HFF-Myc (cell line): ENCODE measurements at places on chromosomes 1 and 21.

DNA sequence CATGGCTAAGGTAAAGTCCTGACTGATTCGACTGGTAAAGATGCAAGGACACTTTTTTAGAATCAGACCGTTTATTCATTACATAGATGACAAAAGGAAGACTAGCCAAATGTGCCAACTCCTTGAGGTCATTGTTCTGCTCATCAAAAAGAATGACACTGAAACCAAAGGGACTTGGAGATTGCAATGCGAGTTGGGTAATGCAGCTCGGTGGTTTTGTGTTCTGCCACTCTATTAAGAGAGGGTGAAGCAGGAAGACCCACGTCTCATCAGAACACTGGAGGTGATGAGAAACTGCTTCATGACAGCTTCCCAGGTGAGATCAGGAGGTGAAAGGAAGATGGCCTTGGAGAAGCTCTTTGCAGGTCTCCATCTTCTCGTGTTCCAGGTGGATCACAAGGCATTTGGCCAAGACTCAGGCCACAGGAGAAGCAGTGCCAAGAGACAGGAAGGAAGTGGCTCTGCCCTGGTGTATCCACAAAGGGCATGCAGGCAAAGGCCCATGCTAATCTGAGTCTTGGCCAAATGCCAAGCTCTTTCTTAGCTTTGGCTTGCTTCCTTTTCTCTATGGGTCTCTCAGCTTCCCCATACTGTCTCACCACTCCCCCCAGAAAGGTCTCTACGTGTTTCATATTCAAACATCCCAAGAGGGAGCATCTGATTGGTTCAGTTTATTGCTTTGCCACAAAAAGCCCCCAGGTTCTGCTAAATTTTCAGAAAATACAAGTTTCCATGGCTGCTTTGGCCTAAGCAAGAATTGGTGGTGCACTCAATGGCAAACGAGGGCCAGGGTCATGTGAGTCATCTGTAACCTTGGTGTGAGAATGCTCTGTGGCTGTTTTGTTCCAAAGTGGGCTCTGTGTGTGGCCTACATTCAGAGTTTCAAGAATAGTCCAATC, 5.7 kb upstream of the CCT8 start:
- no peak for DNase-seq

- no peak for DNase-seq
Observed at GRCh38 chr1:84889437-84889836, 3.6 kb downstream of the LPAR3 start.

- DNase-seq: no peak
Observed at GRCh38 chr21:42320791-42321190, 5.6 kb upstream of the TFF3 start.

DNA sequence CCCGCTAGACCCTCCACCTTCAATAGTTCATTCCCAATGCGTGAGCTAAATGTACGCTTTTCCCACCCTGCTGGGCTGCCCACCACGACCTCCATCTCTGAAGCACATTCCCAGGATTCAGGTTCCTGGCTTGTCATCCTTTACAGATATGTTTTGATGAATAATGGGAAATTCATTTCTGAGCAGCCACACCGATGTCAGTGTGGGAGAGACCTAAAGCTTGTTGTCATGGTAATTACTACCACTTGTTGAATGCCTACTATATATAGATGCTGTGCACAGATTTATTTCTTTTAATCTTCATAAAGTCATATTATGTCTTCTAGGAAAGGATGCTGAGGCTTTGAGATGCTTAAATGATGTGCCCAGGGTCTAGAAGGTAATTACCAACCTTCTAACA, 8.0 kb downstream of the RCSD1 start:
- no peak for DNase-seq

DNA sequence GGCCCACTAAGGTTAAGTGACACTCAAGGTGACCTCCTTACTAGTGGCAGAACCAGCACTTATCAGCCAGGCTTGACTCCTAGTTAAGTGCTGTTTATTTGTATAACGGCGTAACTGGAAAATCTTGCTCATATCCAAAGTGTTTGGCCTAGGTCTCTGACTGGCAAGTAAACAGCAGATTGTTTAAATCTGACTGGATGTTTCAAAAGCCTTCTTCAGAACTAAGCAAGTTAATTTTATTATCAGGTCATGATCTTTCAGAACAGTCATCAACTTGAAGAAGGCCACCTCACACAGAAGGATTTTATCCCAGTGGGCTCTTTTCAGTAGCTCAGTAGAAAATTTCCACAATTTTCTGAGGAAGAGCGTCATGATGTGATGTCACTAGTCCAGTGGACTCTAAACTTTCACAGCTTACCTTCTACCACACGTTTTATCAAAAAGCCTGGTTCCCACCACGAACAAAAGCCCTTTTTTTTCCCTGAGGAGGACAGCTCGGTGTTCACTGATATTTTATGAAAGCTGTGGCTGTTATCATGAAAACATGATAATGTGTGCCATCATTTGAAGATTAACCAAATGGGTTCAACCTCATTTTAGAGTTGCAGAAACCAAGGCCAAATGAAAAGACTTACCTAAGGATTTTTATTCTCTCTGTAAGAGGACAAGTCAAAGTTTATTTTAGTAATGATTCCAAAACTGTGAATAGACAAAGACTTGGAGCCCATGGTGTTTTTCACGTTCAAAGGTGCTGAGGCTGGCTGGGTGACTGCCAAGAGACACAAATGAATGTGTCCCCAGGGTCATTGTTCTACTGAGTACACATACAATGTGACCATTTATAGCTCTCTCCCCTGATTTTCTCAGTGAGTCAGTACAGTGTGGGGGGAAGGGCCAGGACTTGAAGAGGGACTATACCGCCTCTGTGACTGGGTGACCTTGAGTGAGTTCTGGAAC, 9.1 kb downstream of the SGIP1 start:
- DNase-seq: no peak

DNA sequence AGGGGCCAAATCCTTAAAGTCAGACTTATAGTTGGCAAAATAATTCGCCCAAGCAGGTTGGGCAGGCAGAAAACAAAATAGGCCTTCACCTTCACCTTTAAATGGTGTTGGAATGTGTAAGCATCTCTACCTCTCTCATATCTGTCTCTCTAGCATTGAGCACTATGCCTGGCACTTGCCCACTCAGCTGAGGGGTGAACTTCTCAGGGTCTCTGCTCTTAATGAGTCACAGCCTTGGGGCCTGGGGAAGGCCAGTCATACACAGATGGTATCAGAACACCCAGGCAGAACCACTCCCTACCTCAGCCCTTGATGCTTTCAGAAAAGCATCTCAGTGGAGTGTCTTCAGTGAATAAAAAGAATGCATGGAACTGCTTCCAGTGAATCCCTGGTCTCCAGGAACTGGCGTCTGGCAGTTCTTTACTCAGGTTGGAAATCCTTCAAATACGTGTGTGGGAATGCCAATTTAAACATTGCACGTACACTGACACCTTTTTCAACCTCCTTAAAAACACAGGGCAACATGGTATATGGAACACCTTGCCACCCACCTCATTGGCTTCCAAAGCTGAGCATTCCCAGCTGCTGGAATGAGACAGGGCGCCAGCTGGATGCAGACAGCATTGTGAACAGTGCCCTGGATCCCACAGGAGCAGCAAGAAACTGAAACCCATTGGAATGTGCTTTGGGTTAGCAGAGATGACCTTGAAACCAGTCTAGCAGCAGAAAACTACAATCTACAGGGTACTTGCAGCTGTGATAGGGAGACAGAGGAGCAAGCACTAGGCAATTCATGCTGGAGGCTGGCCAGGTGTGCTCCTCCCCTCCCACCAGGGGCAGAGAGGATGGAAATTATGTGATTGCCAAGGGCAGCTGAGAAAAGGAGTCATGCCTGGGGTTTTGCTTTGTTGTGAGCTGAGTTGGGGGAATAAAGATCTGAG, 30.0 kb downstream of the ZNF697 start:
- no peak for DNase-seq

- DNase-seq: no peak
Observed at GRCh38 chr1:229229721-229230139, 41.2 kb upstream of the RAB4A start.

- DNase-seq: no peak
Observed at GRCh38 chr1:233554037-233554436, 59.9 kb upstream of the KCNK1 start.

DNA sequence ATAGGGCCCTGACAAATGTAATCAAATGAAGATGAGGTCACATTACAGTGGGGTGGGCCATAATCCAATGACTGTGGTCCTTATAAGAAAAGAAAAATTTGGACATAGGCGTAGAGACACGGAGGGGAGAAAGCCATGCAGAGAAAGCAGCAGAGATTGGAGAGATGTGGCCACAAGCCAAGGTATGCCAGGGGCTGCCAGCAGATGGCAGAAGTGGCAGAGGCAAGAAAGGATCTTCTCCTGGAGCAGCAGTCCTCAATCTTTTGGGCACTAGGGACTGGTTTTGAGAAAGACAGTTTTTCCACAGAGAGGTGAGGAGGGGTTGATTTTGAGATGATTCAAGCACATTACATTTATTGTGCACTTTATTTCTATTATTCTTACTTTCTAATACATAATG, 355.1 kb downstream of the NPHP4 start:
- no peak for DNase-seq

DNA sequence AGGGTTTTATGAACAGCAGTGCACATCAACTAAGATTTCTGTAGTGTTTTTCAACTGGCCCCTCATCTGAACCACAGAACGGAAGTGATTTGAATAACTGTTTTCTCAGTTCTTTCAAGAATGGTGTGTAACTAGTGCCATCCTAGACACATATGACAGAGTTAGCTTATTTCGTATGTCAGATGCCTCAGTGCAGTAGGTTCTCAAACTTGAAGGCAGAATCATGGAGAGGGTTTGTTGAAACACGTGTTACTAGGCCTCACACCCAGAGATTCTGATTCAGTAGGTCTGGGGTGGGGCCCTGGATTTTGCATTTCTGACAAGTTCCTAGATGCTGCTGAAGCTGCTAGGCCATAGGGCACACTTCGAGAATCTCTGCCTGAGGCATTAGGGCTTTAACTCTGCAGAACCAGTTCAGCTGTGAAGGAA, 49.0 kb downstream of the SCCPDH start:
- DNase-seq: no peak

DNA sequence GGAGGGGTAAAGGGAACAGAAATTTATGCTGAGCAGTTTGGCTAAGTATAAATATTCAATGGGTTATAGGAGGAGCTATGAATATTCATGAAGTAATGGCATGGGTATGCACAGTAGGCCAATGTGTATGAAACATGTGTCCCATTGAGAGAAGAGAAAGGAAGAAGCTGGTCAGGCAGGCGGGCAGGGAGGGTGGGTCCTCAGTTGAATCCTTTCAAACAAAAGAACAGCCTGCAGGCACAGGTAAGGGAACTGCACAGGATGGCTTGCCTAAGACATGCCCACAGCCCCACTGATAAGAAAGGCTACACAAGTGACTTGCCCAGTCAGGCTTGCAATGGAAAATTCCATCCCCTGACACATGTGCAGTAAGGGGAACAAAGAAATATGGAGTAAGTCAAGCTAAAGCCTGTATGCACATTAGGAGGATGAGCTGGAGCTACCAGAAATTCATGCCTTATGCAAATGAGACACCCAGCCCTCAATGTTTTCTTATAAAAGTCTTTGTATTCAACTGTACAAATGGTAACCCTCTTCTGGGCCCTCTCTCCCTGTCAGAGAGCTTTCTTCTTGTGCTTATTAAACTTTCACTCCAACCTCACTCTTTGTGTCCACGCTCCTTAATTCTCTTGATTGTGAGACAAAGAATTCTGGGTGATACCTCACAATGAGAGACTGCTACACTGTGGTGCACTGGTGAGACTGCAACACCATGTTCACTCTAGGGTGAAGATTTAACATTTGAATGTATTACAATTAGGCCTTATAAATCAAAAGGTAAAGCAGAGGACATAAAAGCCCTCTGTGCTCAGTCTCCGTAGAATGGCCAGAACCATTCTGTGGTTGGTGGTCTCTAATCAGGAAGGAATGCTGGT, 96.5 kb downstream of the ATP1B1 start:
- DNase-seq: no peak

- DNase-seq: no peak
Observed at GRCh38 chr21:43280949-43281633, 112.3 kb downstream of the CRYAA start.
